OCI-M1 (cell line): ENCODE measurements at places on chromosomes 7 and 10.

DNA sequence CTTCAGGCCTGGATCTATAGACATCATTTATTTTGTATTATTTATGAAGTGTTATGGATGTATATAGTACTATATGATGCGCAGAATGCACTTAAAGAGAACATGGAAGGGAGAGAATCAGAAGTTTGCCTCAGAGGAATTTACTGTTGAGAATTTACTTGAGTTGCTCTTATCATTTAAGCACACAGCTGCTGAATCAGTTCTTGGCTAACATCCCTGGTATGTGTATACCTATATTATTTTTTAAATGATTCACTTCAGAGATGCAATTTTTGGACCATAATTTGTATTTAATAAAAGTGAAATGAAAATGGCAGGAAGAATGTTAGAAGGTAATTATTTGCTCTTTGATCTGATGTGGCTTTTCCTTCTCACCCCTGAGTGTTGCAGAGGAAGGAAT is 191.6 kb downstream of the BICC1 start:
- no peak for DNase-seq

DNA sequence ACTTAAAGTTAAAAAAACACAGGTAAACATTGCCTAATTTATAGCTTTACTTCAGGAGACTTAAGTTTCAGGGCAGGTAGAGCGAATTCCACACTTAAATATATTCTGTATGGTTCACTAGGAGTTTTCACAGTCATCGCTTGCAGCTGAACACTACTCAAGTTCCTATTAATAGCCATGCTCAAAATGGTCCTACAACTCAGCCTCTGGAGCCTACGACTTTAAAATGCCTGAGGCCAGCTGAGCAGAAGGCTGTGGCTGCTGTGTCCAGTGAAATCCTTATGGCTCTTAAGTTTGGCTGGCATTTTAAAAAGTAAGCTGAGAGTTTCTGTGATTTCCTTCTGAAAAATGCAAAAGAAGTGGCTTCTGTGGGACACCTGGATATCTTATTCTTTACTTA is 105.4 kb upstream of the GLI3 start:
- DNase-seq, result no peak

GRCh38 chr7:117281562-117281961 is 41.3 kb downstream of the WNT2 start:
- peak; percentile 7 for DNase-seq

DNA sequence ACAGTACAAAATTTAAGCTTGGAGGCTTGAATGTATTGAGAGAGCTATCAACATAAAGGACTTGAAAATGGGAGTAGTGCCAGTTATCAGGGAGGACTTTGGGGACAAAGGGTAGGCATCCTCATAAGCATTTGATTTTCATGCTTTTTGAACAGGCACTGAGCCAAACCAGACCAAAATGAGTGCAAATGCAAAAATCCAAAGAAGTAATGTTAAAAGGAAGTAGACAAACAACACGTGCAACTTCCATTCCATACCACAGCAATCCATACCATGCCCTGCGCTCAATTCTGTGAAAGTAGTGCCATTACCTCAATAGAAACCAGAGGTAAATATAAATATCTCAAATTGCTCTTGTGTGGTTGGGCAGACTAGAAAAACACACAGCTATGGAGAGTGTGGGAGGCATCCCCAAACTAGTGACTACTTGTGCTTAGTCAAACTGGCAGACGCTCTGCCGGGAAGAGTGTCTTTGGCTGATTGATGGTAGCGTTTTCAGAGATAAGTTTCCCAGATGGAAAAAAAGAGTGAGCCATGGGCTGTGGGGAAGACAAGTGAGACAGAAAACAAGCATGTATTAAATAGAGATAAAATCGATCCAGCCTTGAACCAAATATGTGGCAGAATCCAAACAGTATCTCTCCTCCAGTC is 161.5 kb downstream of the CREB5 start:
- DNase-seq, result no peak

DNA sequence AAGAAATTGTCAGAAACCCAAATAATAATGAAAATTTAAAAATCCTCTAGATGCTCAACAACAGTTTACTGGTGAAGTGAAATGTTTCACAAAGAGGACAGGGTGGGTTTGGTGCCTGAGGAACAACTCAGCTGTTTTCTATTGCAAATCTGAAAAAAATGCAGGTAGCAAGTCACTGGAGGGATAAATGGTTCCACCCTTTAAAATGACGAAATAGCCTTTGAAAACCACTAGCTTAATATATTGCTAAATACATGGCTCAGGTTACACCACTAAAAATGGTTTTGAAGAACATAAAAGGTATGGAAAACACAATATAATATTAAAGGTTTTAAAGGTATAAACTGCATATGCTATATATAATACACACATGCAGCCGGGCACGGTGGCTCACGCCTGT is 69.5 kb downstream of the LMBR1 start:
- no peak for DNase-seq

DNA sequence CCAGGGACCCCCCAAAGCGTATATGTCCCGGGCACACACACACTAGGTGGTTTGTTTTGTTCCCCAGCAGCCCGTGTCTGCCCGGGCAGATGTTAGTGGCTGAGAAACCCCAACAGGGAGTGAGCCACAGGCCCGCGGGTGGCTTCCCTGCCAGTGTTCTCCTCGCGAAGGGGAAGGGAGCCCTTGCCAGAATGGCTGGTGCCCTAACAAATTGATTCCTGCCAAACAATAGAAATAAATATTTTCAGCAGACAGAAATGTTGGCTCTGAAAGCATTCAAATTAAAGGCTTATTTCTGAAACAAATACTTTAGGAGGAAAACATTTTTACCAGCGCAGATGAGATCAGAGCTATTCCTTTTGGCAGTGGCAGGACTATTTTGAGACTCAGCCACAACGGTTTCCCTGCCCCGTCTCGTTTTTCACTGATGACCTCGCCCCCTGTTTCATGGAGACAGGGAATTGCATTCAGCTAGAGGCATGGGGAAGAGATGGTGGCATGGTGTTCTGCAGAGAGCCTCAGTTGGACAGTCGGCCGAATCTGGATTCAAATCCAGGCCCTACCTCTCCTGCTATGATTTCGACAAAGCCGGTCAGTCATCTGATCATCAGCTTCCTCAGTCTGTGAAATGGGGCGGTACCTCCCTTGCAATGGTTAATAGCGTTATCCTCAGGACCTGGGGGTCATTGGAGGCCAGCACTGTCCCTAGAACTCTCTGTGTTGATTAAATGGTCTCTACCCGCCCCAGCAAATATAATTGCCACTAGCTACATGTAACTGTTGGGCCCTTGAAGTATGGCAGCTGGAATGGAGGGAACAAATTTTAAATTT is 84.5 kb downstream of the CUX1 start:
- no peak for DNase-seq

- no peak for DNase-seq
These were observed 1124.7 kb downstream of the DNAJB9 start for GRCh38 chr7:109694149-109695071.

DNA sequence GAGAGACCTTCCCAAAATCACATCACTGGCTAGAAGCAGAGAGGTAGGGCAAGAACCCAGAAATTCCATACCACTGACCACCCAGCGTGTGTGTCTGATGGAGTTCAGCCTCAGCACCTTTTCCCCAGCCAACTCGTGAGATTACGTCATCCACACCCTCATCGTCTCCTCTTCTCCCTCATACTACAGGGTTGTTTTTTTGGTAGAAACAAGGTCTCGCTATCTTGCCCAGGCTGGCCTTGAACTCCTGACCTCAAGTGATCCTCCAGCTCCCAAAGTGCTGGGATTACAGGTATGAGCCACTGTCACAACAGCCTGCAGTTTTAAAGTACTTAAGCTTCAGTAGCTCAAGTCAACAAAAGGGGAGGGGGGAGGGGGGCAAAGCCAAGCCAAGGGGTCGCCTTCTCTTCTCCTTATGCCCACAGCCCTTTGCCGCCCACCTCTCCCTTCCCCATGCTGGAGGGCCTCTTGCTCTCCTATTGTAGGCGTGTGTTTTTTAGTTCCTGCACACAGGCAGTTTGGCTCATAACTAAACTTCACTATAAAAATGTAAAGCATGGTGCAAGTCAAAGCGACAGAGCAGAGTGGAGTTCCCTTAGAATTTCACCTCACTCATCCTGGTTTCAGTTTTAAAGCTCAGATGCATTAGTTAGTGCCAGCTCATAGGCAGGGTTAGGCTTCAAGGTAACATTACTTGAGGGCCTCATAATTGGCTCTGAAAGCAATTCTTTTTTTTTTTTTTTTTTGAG is 5.2 kb upstream of the PRDX3 start:
- DNase-seq, result no peak

- DNase-seq, result no peak
These were observed 38.2 kb downstream of the SEMA3E start for GRCh38 chr7:83610649-83611304.
